GM23338 (cell line): ENCODE measurements at places on chromosomes 2 and 18. TPM values are rescaled to one million over a fixed set of nuclear protein-coding genes. Genes with fewer than 3 reads are reported as not detected.

Gene C2orf72
- 1.3 and 1.4 TPM in 2 replicates for total RNA-seq

Gene PREB
- 65.9 and 79.7 TPM in 2 replicates for total RNA-seq

Gene SANBR
- 10.8 TPM in 2 replicates for total RNA-seq

Gene DCDC2C
- not detected in 2 replicates for total RNA-seq

Gene MC5R
- total RNA-seq = 0.54 TPM in 1 of 2 replicates, not detected in the other

Gene SERPINB4
- 1.1 and 1.2 TPM in 2 replicates for total RNA-seq

Gene TLX2
- 0.21 TPM in 1 of 2 replicates, not detected in the other for total RNA-seq

Gene UGT1A4
- total RNA-seq = not detected in 2 replicates

Gene UGT1A7
- total RNA-seq = not detected in 2 replicates

Gene CACNB4
- total RNA-seq = 7.6 and 9.8 TPM in 2 replicates

Gene PLEKHH2
- 6.5 and 6.7 TPM in 2 replicates for total RNA-seq
